ENCODE measurements at places on chromosomes 12 and 14. TPM values are rescaled to one million over a fixed set of nuclear protein-coding genes. Genes with fewer than 3 reads are reported as not detected.

DNA sequence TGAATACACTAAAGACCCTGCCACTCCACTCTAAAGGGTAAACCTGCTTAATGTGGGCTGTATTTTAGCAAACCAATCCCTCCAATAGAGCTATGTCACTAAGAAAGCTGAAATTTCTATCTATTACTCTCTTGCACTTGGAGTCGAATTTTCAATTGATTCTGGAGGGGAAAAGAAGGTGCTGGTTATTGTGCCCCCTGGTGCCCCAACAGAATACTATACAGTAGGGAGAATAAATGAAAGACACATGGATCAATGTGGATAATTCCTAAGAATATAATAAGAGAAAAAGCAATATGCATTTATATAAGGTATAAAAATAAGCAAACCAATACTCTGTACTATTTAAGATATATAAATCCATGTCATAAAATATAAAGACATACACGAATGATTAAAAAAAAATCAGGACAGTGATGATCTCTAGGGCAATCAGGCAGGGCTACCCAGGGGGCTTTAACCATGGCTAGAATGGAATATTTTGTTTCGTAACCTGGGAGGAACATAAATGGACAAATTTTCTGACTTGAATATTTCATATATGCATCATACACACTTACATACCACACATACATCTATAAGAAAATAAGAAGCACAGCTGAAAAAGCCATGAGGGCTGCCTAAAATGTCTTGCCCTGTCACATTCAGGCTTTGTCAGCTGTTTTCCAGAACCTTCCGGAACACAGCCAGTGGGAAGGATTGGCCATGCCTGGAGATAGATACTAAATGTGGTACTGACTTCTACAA, 54.4 kb downstream of the EFCAB11 start:
- DNase-seq, result no peak

DNA sequence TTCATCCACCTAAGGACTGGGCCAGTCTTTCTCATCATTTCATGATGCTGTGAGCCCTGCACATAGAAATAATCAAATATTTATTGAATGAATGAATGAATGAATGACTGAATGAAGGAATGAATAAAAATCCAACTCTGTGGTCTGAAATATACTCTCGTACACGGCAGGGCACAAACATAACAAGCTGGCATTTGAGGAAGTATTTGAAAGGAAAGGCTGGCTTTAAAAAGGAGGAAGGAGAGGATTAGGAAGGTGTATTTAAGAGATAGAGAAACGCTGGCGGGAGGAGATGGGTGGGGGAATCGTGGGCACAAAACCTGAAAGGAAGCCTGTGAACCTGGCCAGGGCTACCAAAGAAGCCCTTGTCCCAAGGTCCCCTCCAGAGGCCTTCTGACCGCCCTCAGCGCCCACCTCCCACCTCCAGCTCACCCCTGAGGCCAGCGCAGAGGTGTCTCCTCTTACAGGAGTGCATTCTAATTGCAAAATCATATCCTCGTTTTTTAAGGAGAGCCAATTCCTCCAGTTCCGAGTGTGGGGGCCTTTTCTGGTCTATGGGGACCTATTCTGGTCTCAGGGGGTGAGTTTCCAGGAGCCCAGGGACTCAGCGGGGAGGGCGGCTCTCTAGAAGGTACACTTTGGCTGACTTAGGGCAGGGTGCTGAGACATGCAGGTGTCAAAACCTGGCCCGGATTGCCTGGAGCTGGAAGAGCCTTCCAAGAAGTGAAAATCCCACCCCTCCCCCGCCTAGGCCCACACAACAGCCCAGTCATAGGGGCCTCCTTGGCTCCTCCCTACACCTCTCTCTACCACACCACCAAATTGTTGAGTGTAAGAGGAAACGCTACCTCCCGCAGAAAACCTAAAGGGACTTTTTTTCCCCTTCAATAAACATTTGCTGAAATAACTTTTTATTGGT, 8.7 kb upstream of the JDP2 start:
- DNase-seq, result no peak

- no peak for DNase-seq
Observed at GRCh38 chr12:113479590-113480335, 8.1 kb upstream of the LHX5 start.

- DNase-seq, result no peak
Observed at GRCh38 chr12:49059299-49060171, 1.1 kb downstream of the KMT2D start.

DNA sequence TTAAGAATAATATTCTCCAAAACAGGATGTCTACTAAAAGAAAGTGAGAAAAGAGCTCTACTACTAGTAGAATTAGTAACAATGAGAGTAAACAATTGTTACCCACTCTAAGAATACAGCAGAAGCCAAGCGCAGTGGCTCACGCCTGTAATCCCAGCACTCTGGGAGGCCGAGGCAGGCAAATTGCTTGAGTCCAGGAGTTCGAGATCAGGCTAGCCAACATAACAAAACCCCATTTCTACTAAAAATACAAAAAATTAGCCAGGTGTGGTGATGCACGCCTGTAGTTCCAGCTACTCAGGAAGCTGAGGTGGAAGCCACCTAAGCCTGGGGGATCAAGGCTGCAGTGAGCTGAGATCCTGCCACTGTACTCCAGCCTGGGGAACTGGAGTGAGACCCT, 4.7 kb downstream of the DNAJC14 start:
- no peak for DNase-seq

DNA sequence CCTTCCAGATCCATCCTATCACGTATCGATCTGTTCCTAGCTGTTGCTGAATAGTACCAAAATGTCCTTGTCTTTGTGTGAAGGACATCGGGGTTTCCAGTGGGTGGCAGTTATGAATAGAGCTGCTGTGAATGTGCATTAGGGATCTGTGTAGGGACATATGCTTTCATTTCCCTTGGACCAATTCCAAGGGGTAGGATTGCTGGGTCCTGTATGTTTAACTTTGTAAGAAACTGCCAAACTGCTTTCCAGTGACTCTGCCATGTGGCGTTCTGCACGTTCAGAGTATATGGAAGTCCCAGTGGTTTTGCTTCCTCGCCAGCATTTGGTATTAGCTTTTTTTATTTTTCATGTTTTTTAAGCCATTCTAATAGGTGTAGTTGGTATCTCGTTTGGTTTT, 28.6 kb downstream of the PACS2 start:
- no peak for DNase-seq

The LRTM2 gene
- not detected for total RNA-seq

DNA sequence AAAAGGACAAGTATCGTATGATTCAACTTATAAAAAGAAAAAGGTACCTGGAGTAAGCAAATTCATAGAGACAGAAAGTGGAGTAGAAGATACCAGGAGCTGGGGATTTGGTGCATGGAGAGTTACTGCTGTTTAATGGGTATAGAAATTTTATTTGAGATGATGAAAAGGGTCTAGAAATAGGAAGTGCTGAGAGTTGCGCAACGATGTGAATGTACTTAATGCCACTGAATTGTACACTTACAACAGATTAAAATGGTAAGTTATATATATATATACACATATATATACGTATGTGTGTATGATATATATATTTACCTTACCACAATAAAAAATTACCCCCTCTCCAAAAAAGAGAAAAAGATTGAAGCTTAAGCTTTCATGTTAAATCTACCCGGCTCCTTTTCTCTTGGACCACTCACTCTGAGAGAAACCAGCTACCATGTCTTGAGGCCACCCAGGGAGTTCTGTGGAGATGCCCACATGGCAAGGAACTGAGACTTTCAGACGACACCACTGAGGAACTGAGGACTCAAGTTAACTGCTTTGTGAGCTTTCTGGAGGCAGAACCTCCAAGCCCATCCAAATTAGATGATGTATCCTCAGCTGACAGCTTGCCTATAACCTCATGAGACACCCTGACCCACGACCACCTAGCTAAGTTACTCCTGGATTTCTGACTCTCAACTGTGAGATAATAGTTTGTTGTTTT, 130.0 kb upstream of the BTG1 start:
- no peak for DNase-seq

The HOXC6 gene
- not detected for total RNA-seq

The STXBP6 gene
- total RNA-seq, result 7.0 TPM

The FGD4 gene
- total RNA-seq, result 7.6 TPM

GRCh38 chr12:57764662-57765002, 2.2 kb downstream of the CYP27B1 start:
- no peak for DNase-seq

The BTBD7 gene
- total RNA-seq, result 43.4 TPM

DNA sequence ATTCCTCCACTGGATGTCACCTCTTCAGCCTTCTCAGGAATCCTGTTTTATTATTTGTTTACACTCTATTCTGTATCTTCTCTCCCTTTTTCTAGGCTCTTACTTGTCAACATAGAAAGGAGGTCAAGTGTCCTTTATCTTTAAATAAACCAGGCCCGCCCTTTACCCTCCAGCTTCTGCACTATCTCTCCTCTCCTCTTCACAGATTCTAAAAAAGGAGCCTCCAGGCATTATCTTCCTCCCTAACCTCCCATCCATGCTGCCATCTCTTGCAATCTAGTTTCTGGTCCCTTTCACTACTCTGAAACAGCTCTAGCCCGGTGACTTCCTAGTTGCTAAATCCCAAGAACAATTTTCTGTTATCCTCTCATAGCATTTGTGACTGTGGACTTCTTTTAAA, 24.1 kb upstream of the ARID2 start:
- DNase-seq, result no peak

- DNase-seq, result no peak
Observed at GRCh38 chr12:52691841-52692150, 11.5 kb downstream of the KRT77 start.

The NID2 gene
- total RNA-seq, result 58.5 TPM

The INHBC gene
- not detected for total RNA-seq

GRCh38 chr12:2650261-2651067, 144.3 kb upstream of the FKBP4 start:
- no peak for DNase-seq

The PTPRR gene
- total RNA-seq, result not detected

The TMEM132C gene
- not detected for total RNA-seq

DNA sequence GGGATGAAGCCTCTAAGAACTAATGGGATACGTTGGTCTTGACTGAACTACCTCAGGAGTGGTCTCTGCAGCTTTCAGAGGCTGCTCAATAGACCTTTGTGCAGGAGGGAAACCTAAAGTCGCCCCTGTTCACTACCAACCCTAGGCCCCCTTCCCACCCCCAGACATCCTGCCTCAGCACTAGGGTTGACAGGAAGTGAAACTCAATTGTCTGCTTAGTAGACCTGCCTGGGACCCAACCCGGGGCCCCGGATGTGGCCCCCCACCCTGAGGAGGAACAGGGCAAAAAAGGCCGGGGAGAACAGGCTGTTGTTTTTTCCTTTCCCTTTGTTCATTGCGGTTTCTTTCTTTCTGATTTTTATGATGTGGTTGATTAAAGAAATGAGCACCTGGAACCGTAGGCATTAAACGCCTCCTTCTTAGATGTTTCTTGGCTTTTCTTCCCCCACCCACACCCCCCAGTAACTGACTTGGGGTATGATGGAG, 1.6 kb upstream of the DGKA start:
- DNase-seq, result no peak

The CPNE6 gene
- total RNA-seq, result not detected

The GLTP gene
- 34.5 TPM for total RNA-seq

DNA sequence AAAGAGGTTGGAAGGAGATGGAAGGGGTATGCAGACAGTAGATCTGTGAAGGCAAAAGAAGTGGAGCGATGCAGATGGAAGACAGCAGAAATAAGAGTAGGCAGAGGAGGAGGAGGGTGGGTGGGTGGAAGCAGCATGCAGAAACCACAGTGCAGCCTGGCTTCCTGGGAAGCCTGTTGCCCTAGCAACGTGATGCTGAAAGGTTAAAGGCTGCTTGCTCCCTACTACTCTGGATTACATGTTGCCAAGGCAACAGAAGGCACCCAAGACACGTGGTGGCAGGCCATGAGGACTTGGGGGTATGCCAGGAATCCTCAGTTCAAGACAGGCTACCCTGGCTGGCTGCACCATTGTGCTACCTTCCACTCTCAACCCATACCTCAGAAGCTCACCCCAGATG, 129.6 kb downstream of the GRIN2B start:
- DNase-seq, result no peak

The CRACR2A gene
- 0.13 TPM for total RNA-seq

Data from osteocyte (in vitro differentiated cells).